ENCODE measurements at places on chromosomes 4 and X. TPM values are rescaled to one million over a fixed set of nuclear protein-coding genes. Genes with fewer than 3 reads are reported as not detected.

GRCh38 chr4:26433556-26433955 is 56.7 kb downstream of the CCKAR start:
- DNase-seq, result no peak

GRCh38 chr4:70722199-70722791 is 531 bp downstream of the RUFY3 start:
- DNase-seq, result no peak

GRCh38 chr4:155532373-155533085 is 134.1 kb upstream of the GUCY1A1 start:
- DNase-seq, result no peak

GRCh38 chr4:88137112-88137511 is 21.3 kb downstream of the ABCG2 start:
- no peak for DNase-seq

DNA sequence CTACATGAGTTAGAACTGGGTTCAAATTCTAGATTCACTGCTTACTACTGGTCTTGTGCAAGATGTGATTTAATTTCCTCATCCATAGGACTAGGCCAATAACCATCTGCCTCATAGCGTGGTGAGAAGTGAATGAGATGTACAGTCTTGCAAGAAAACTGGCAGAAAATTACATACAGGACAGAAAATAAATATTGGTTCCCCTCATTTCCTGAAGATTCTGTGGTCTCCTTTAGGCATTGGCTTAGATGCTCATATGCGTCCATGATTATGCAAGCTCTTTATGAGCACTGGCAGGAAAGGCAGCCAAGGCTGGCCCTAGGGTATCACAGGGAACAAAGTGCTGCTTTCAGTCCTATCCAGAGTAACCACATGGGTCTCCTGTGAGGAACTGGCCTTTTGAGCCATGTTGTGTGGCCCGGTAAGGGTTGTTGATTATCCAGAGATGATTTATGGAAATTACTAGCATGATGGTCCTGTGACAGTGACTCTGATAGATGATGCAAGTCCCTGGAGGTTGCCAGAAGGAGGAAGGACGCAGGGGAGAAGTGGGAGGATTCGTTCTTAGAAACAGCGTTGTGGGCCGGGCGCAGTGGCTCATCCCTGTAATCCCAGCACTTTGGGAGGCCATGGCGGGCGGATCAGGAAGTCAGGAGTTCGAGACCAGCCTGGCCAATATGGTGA is 9.9 kb upstream of the MOB1B start:
- no peak for DNase-seq

DNA sequence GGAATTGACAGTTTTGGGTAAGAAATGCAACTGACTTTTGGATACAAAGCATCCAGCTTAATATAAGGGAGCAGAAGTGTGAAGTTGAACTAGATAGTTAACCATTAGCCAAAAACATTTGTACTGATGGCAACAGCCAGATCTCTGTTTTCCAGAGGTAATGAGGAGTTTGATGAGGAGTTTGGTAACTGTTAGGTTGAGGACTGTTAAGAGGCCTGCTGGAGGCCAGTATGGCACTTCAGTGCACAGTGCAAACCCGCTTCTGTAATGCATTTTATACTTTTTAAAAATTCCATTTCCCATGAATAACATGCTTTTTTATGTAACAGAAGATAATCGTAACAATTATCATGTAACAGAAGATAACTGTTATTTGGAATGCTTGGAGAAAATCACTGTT is 30.0 kb downstream of the CDKL5 start:
- no peak for DNase-seq

- no peak for DNase-seq
These were observed 11.1 kb downstream of the UBE2NL start for GRCh38 chrX:143894938-143895337.

DNA sequence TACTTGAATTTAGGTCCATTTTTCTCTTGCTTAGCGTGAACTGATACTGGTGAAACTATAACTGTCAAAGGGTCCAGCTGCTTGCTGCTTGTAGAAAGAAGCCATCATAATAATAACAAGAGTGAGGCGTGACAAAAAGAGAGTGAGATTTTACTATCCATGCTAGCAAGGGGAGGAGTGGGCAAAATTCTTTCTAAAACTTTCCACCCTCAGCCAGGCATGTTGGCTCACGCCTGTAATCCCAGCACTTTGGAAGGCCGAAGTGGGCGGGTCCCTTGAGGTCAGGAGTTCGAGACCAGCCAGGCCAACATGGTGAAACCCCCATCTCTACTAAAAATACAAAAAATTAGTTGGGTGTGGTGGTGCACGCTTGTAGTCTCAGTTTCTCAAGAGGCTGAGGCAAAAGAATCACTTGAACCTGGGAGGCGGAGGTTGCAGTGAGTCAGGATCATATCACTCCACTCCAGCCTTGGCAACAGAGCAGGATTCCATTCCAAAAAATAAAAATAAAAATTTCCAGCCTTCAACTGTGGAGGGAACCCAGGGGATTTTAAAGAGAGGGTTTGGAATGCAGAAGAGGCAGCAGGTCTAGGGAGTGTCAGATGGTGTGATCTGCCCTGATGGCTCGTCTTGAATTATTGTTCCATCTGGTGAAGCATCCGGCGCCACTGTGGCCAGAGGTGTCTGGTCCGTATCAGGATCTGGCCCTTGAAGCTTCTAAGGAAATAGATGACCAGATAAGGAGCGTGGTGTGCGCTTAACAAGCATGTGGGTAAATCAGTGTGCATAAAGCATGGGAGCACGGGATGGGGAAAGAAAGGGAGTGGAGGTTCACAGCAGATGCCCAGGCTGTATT is 51.8 kb downstream of the LRP2BP start:
- no peak for DNase-seq

Gene EDNRA
- 3.3 TPM for total RNA-seq

Gene CXCL9
- total RNA-seq, result not detected

Gene COL25A1
- 4.5 TPM for total RNA-seq

Gene HS6ST2
- total RNA-seq, result 3.7 TPM

Gene GAGE12D
- total RNA-seq, result not detected

Gene ADH1A
- not detected for total RNA-seq
